HepG2 (cell line): ENCODE measurements at places on chromosomes 4 and X. TPM values are rescaled to one million over a fixed set of nuclear protein-coding genes. Genes with fewer than 3 reads are reported as not detected.

GRCh38 chr4:140744421-140744820 is 11.8 kb downstream of the TBC1D9 start:
- DNase-seq = no peak

GRCh38 chr4:10104211-10104990 is 12.2 kb downstream of the WDR1 start:
- DNase-seq = no peak

Gene NXF2B
- not detected in 2 replicates for total RNA-seq

DNA sequence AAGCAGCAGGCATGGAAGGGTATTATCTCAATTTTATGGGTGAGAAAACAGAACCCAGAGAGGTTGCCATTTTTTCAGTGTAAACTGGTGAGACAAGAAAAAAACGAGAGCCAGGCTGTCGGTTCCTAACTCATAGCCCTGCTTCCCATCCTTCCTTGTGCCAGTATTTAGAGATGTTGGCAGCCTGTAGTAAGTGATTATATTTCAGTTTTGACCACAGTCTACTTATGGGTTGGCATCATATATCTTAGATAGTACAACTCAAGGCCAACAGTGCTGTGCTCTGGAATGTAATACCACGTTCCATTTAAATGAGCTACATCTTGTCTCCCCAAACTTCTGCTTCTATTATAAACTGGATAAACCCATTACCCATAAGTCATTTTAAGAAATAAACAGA is 40.8 kb downstream of the XK start:
- DNase-seq = no peak

DNA sequence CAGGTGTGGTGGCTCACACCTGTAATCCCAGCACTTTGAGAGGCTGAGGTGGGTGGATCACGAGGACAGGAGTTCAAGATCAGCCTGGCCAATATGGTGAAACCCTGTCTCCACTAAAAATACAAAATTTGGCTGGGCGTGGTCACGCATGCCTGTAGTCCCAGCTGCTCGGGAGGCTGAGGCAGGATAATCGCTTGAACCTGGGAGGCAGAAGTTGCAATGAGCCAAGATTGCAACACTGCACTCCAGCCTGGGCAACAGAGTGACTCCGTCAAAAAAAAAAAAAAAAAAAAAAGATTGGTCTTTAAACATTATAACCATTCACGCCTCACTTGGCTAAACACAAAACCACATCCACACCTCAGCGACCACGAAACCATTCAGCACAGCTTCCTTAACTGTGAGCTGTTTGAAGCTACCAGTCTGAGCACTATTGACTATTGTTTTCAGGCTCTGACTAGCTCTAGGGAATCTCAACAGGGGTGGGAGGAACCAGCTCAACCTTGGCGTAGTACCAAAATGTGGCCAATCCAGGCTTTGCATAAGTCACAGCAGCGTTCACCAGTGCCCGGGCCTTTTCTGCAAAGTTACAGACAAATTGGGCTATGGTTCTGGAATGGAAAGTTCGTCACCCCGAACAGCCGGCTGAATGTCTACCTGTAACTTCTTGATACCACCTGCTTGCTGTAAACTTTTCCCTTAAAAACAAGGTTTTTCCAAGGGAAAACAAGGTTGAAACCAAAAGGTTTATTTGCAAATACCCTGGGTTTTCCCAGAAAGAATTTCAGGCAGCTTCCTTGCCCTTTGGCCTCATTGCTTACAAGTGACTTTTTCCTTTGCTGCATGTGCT is 73.6 kb upstream of the DHX15 start:
- peak; percentile 73 for DNase-seq

DNA sequence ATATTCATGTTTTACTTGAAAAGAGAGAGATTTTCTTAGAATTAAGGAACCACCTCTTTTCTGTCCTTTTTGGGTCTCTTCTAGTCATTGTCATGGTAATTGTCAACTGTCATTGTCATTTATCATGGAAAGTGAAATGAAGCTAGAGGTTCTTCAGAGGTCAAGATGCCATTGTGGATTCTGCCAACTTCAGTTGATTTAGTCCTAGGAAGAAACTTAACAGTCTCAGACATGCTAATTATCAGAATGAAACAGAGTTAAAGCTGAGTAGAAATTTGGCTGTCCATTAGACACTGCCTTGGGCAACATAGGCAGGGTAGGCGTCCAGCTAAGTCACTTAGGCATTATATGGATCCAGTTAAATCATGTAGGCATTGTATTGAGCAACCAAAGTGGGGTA is 796.1 kb upstream of the ADGRL3 start:
- DNase-seq = no peak

DNA sequence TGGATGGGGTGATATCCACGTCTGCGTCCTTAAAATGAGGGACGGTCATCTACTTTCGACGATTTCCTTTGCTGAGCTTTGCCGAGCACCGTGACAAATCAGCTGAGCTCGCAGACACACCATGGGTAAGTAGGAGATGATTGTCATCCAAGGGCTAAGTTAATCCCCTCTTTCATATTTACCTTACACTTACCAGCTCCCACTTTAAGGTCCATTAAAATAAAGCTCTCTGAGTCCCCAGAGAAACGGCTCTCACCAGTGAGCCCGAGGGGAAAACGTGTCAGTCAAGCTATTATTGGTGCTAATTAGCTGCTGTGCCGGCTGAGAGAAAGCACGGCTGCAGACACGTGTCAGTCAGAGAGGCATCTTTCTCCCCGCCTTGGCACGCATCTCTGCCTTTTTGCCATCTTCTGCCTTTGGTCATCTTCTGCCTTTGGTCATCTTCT is 72.2 kb downstream of the CRLF2 start:
- DNase-seq = no peak

- no peak for DNase-seq
These were observed 205.4 kb upstream of the GNPDA2 start for GRCh38 chr4:44931720-44932119.

GRCh38 chrX:116194649-116195048 is 24.1 kb downstream of the AGTR2 start:
- DNase-seq = no peak

- DNase-seq = no peak
These were observed 12.1 kb downstream of the GPRIN3 start for GRCh38 chr4:89295415-89295927.

DNA sequence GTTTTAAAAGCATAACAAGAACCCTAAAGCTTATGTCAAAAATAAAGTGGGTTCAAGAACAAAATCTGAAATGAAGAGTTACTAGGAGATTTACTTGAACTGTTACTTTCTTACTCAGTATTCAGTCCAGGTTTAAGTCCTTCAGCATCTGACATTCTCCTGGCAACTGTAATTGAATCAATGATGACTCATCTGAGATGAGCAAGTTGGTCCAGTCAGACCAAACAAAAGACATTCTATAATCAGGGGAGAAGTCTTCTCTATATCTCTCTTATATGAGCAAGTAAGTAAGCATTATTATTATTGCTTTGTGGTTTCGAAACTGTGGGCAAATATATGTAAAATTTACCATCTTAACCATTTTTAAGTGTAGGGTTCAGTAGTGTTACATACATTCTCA is 34.6 kb downstream of the MAP9 start:
- DNase-seq = no peak

Gene CSAG3
- not detected in 2 replicates for total RNA-seq

Gene EMCN
- total RNA-seq = not detected in 2 replicates
